ENCODE measurements at places on chromosomes 5 and 9.

GRCh38 chr5:33905381-33905780, 13.6 kb upstream of the ADAMTS12 start:
- DNase-seq: no peak

GRCh38 chr5:15791274-15791673, 291.3 kb downstream of the FBXL7 start:
- DNase-seq: no peak

DNA sequence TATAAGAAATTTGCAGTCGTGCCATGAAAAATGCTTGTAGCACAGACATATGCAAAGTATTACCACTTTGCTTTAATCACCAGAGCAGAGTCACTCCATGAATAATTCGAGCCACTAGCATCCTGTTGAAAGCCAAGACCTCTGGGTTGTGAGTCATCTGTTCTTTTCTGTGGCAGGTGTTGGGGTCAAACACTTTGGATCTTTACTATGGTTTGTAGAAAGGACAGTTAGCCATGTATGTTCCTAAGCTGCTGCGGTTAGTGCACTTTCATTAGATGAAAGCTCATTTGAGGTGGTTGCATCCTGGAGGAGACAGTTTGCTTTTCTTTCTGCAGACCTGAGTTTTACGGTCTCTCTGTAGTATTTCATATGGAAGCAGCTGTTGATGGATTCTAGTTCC, 223.7 kb downstream of the DMRT2 start:
- no peak for DNase-seq

GRCh38 chr5:137629646-137630045, 106.2 kb downstream of the KLHL3 start:
- peak; percentile 11 for DNase-seq

DNA sequence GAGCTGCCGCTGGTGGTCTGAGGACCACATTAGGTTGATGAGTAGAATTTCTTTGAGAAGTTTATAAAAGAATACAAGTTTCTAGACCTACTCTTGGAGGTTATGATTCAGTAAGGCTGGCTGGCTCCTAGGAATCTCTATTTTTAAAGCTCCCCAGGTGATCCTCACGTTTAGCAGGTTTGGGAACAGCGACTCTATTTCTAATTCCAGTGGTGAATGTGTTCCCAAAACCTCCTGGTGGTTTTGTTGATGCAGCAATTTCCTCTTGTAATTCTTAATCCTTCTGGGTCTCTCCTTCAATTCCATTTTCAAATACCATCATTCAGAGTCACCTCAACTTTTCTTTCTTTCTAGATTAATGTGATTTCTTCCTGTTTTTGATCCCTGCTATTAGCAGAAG, 215.9 kb upstream of the RFX3 start:
- DNase-seq: no peak

DNA sequence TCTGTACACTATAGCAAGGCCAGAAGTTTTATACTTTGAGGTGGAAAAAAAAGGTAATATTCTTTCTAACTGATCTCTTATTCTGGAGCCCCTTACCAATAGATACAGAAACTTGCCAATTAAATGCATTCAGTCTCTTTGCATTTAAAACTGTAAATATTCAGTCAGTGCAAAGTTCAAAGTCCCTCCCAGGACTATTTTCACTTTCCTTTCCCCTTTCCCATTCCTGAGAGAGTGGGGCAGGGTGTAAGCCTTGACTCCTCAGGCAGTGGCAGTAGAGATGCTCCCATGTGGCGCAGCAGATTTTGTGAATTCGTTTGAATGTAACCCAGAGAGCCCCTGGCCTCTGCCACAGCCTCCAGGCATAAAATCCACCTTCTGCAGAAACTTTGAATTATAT, 29.9 kb downstream of the CETN3 start:
- DNase-seq: no peak

DNA sequence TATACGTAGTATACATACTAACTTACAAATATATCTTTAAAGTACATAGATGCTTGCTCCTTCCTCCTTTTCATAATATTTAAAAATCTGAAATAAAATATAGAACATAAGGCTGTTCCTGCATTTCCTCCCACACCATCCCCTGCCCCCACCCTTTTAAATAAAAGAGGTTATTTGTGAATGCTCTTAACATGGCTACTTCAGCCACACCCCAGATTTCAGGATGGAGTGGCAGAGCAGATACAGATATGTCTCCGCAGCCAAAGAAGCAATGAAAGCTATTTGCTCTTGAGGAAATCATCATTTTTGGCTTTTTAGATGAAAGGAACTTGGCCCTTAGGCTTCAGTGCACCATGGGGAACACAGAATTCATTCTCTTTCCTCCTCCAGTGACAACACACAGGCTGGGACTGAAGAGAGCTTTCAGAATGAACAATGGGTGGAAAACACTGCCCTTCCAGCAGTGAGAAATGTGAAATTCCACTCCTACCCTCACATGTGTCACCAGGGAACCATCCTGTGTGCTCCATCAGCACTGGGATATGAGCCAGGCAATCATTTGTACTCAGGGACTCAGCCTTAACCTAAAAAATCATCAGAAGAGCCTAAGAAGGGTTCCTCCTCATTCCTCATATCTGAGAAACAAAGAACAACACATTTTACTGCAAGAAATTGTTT, 134.3 kb downstream of the PPP2R2B start:
- no peak for DNase-seq

GRCh38 chr9:33850677-33851076, 33.7 kb downstream of the UBE2R2 start:
- DNase-seq: no peak

All from activated naive CD4-positive, alpha-beta T cell treated with anti-CD3 and anti-CD28 coated beads, Interleukin-2, amount 50 U/mL, for 72 hours (primary cell).